ENCODE measurements at places on chromosomes 1 and 21.

DNA sequence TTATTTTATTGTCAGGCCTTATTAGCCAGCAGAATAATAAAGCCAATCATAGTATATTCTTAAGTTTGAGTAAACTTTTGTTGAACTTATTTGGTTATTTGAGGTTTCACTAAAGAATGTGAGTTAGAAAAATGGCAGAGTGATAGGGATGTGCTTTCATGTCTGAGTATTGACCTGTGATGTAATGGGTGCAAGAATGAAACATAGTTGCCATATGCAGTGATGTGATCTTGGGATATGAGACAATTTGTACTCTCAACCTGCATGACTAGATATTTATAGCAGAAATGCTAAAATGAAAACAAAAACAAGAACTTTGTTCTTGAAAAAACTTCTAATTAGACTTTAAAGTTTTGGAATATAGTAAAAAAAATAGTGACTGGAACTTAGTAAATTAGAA, 97.9 kb downstream of the DISP1 start:
- DNase-seq: no peak

DNA sequence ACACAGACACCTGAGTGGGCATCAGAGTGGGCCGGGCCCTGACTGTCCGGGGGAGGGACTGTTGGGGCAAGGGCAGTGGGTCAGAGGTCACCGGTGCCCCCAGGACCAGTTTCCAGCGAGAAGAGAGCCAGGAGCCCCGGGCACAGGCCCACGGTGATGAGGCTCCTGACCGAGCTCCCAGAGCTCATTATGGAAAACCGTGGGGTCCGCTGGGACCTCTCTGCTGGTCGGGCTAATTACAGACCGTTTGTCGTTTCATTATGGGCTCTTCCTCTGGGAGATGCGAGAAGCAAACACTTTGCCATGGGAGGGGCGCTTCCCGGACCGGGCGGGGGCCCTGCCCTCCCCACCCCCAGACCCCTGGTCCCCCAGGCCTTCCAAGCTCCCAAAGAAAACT, 12.0 kb upstream of the TTLL10 start:
- DNase-seq: no peak

- DNase-seq: no peak
Observed at GRCh38 chr1:116288201-116288598, 84.8 kb upstream of the ATP1A1 start.

DNA sequence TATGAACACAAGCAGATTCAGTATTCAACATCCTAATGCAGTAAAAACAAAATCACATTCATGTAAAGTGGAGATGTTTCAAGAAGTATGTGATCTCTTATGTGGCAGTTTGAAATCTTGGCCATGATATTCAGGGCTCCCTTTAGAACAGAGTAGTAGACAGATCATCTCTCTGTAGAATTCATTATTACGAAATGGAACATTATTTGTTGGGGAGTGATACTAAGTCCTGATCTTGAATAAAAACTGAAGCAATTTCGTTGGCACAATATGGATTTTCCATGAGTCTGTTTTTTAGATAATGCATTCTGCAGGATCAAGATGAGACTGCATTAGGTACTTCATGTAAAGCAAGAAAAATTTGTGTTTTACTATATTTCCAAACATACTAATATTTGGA, 264.4 kb upstream of the NRIP1 start:
- no peak for DNase-seq

- DNase-seq: no peak
Observed at GRCh38 chr1:15391366-15391765, 18.3 kb upstream of the EFHD2 start.

DNA sequence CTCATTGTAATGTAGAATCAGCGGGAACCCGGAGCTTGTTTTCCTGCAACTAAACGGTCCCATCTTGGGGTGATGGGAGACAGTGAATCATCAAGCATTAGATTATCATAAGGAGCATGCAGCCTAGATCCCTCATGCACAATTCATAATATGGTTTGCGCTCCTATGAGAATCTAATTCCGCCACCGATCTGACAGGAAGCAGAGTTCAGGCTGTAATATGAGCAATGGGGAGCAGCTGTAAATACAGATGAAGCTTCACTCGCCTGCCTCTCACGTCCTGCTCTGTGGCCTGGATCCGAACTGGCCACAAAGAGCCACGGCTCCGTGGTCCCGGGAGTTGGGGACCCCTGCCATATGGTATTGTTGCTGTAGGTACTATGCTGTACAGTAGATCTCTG, 1.6 kb downstream of the IFI44 start:
- DNase-seq: no peak

GRCh38 chr1:61093525-61094137, 11.3 kb downstream of the NFIA start:
- peak; percentile 54 for DNase-seq

DNA sequence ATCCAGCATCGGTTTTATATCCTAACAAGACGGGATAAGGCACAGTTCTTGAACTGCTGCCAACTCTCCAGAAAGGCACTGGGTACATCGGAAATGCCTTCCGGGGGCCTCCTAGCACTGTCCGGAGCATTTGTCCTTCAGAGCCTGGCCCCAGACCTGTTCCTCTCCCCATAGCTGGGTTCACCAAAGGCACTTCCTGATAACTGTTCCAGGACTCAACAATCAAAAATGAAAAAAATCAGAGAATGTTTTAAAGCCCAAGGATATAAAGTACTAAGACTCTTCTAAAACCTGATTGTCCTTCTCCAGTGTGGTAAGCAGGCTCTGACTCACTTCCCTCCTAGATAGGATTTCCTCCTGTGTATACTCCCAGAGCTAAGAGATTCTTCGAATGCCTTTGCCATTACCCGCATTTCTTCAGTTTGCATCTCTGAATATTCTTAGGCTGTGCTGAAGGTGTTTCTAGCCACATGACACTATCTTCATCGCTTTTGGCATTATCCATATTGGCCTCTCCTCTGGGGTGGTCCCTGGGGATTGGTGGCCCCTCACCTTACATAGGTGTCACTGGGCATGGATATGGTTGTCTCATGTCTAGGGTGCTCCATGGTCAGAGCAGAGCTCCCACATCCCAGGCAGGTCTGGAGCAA, 112.9 kb downstream of the ZBTB18 start:
- no peak for DNase-seq

DNA sequence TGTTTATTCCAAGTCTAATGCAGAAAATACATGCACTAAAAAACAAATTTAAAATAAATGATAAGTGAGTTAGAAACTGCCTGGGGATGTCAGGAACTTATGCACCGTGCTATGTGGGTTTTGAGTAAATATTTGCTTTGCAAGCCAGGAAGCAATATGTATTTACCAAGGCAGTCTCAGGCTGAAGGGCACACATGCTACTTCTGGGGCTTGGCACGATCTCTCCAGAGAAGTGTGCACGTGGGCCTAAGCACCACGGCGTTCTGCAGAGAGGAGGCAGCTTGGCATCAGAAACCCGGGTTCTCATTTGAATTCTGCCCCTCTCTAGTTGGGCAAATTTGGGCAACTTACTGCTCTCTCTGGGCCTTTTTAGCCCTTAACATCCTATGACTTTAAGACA, 72.6 kb upstream of the ROR1 start:
- no peak for DNase-seq

GRCh38 chr1:206859082-206859521, 6.3 kb upstream of the IL20 start:
- no peak for DNase-seq

GRCh38 chr1:5980314-5981008, 11.8 kb downstream of the NPHP4 start:
- peak; percentile 84 for DNase-seq

- DNase-seq: no peak
Observed at GRCh38 chr21:35475762-35476161, 426.7 kb upstream of the RUNX1 start.

- DNase-seq: no peak
Observed at GRCh38 chr21:44074315-44074958, 32.8 kb upstream of the PWP2 start.

- DNase-seq: peak; percentile 29
Observed at GRCh38 chr1:20233394-20233793, 47.1 kb upstream of the PLA2G2C start.

GRCh38 chr1:212255705-212256307, 29.4 kb upstream of the PPP2R5A start:
- DNase-seq: no peak

- peak; percentile 87 for DNase-seq
Observed at GRCh38 chr21:27700974-27701614, 734.2 kb upstream of the ADAMTS5 start.

DNA sequence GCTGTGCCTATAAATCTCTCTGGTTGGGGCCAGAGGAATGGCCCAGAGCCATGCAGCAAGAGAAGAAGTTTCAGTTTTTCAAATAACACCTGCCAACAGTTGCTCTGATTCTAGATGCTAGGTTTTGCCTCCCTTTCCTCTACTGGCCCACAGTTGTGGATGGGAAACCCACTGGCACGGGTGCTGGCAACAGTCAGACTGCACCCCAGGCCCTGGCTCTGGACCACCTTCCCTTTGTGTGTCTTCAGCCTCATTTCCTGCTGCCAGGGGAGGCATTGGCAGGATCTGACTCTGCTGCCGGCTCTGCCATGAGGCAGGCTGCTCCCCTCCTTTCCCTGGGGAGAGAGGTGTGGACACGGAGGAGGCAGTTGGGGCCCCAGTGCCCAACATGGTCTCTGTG, 142.0 kb downstream of the IGSF21 start:
- DNase-seq: no peak

DNA sequence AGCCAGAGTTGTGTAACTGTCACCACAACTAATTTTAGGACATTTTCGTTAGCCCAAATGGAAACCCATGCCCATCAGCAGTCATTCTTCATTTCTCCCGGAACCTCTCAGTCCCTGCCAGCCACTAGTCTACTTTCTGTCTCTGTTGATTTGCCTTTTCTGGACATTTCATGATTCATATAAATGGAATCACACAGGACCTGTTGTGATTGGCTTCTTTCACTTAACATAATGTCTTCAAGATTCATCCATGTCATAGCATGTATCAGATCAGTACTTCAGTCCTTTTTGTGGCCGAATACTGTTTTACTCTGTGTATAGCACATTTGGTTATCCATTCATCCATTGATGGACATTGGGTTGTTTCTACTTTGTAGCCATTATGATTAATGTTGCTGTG, 7.1 kb downstream of the SLC66A1 start:
- no peak for DNase-seq

GRCh38 chr1:233406339-233406960, 78.9 kb downstream of the MAP3K21 start:
- DNase-seq: no peak

DNA sequence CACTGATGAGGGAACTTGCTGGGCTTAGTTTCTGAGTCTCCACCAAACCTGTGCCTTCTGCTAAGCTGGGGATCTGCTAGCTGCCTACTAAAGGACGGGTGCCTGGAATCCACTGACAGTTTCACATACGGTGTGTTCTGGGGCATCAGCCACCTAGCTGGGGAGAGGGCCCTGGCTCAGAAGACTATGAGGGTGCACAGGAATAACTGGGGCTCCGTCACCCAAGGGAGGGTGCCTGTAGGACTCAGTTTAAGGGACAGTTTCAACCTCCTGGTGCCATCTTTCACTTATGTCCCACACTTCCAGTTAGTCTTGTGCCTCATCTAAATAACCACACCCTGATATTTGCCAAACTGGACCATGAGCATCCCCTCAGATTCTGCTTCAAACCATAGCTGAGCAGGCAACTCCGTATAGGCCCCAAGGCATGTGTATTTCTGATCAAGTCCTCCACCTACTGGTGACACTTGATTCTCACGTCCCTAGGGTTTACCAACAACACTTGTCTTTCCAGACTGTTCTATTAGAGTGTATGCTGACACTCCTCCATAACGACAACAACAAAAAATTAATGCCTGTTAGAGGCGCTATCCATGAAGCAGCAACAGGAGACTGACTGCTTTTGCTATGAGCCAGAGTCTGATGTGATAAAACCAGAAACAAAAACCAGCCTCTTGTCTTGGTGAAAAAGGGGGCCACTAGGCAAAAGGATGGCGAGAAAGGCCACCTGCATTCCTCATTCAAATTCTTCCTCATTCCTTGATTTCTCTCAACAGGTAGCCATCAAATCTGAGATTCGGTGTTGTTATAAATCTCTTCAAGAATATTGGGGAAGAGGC, 55.0 kb upstream of the PAXBP1 start:
- DNase-seq: peak; percentile 62

GRCh38 chr1:79431340-79431739, 424.8 kb upstream of the ADGRL4 start:
- no peak for DNase-seq

- no peak for DNase-seq
Observed at GRCh38 chr1:21514245-21514644, 5.0 kb downstream of the ALPL start.

GRCh38 chr21:37410639-37411038, 44.1 kb downstream of the DYRK1A start:
- no peak for DNase-seq

- DNase-seq: no peak
Observed at GRCh38 chr1:84833194-84833593, 59.8 kb downstream of the LPAR3 start.

DNA sequence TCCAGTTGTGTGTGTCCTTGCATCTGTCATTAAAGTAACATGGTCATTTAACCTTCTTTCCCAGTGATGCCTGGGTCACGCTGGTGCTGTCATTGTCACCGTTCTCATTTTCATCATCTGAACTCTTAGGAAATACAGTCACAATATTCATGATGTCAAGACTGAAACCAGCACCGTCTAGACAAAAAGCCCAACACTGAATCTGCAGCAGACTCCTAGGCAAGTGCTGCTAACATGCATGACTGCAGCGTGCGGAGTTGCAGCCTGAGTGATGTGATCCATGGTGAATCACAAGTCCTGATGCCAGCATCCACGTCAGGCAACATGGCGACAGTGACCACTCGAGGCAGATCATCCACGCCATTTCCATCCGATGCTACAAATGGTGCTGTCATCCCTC, 37.6 kb downstream of the MRPL37 start:
- DNase-seq: no peak

GRCh38 chr1:206463137-206463536, 7.1 kb upstream of the IKBKE start:
- no peak for DNase-seq

- DNase-seq: no peak
Observed at GRCh38 chr1:27552911-27553420, 51.0 kb downstream of the AHDC1 start.

- no peak for DNase-seq
Observed at GRCh38 chr1:151846686-151847237, 6.8 kb downstream of the THEM5 start.

DNA sequence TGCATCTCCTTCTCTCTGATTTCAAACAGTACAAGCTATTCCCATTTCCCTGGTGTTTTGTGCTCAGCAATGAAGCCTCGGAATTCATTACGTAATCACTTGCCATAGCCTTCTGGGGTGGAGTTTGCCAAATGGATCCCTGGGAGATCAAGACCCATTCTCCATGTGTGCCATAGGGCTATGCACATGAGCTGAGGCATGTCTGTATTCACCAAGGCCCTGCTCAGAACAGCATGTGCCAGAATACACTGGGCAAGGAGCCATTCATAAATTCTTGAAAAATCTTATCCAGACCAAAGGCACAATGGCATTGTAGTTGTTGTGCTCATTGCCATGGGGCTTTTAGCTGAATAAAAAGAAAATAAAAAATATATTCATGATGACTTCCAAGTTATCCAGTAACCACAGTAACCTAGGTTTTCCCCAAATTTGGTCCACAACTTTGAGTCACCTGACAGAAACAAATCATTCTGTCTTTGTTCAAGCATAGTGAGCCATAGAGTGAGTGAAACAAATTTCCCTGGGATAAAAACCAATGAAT, 53.0 kb downstream of the CRB1 start:
- DNase-seq: no peak
